ENCODE measurements at places on chromosomes 11 and 22.

- no peak for DNase-seq
Measured at GRCh38 chr11:46913484-46913883, 4.9 kb downstream of the LRP4 start.

- DNase-seq, result peak; percentile 10
Measured at GRCh38 chr11:33160136-33160535, 1.1 kb downstream of the CSTF3 start.

- no peak for DNase-seq
Measured at GRCh38 chr11:57327721-57328120, 3.0 kb upstream of the TNKS1BP1 start.

DNA sequence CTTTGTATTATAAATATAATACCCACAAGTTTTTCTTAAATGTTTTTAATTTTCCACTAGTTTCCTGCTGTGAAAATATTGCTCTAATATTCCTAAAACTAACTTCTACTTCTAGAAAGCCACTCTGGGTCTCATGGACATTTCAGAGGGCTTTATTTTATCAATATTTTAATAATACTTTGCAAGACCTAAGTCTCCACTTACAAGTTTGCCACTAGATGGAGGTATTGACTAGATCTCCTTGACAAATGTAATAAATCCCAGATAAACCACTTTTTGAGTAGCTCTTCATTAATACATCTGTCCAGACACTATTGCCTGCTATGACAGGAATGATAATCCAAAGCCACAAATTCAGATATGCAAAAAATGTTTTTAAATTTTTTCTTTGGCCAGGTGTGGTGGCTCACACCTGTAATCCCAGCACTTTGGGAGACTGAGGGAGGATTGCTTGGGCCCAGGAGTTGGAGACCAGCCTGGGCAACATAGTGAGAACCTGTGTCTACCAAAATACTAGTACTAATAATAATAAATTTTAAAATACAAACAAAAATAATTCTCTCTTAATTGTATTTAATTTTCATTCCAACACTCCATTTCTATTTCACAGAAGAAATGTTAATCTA, 3.5 kb upstream of the ACAT1 start:
- DNase-seq, result peak; percentile 48

GRCh38 chr22:49418341-49418894, 409.3 kb downstream of the BRD1 start:
- DNase-seq, result no peak

GRCh38 chr11:76267556-76267955, 61.3 kb upstream of the WNT11 start:
- no peak for DNase-seq

All from AG08395 (cell line).